ENCODE measurements at places on chromosomes 1 and 21.

DNA sequence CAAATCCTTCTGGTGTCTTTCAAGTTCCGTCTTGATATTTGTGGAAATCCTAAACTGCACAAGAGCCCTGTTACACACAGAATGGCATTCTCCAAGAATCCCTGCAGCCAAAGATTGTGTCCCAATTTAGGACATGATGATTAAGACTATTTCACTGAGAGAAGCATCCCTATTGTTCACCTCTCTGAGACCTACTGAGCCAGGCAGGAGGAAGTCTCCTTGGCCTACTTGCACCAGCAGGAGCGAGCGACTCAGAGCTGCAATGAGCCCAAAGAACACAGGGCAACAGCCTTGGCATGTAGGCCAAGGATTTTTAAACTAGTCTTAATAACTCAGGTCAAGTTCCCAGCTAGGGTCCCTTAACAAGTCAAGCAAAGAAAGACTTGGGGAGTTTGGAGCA is 79.4 kb upstream of the RUNX1 start:
- no peak for DNase-seq

DNA sequence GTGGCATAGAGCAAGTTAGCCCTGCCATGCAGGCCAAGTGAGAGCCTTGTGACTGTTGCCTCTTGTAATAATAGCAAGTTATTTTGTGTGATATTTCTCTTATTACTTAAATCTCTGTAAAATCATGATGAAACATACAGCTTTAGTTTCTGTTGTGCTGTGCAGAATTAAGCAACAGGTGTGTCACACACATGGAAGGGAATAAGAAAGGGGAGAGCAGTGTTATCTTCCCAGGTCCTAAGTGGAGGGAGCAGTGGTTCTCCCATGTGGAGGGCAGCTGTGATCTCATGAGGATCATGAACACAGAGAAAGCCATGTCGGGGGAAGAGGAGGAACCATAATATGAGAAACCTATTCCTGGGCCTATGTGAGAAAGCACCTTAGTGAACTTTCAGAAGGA is 25.2 kb upstream of the SCYL3 start:
- no peak for DNase-seq

DNA sequence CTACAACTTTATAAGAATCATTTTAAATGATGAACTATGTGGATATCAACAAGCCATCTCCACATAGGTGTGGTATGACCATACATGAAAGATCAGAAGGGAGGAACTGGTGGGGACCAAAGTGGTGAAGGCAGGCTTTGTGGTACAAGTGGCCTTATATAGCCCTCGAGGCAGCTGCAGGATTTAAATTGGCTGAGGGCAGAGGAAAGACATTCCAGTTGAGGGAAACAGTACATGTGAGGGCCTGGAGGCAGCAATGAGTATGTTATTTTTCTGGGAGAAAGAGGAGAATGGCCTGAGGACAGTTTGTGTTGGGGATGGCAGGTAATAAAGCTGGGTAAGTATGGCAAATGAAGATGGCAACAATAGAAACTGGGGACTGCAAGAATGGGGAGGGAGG is 17.1 kb downstream of the OSCP1 start:
- DNase-seq = no peak

DNA sequence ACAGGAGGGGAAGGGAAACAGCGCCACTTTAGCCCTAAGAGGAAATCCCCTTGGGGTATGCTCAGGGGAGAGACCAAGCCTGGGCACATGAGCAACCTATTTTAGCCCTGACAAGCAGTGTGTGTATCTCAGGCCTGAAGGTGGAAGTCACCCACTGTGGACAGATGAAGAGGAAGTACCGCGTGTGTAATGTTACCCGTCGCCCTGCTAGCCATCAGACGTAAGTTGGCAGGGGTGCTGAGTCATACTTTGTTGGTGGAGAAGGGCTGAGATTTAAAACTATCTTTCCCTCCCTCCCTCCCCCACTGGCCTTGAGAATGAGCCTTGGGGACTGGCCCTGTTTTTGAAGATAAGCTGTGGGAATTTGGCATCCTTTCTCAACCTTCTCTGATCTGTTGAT is 11.2 kb downstream of the AGO1 start:
- no peak for DNase-seq

DNA sequence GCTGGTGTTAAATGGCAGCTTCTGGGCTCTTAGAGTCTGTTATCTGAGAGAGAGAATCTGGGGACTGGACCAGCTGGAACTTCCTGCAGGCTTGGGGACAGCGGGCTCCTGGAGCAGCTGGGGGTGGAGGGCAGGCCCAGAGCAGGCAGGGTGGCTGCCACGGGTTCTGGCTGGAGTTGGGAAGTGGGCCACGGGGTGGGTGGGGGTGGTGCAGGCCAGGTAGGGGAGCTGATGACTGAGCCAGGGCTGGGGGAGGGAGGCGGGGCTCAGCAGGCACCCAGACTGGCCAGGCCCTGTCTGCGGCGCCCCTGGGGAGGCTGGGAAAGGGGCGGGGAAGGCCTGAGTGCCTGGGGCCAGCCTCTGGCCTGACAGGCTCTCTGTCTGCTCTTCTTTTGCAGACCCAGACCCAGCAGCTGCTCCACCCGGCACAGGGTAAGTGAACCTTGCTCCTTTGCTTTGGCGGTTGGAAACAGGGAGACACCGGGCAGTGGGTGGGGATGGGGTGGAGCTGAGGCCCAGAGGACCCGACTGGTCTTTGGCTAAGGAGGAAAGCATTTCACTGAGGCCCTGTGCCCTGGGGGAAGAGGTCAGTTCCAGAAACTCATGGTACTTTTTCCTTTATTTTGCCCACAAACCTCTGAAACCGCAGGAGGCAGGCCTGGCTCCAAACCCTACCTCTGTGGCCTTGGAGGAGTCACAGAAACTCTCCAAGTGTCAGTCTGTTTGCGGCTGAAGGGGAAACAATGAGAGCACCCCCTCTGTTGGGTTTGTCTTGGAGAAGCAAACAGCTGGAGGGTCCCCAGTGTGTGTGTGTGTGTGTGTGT is 48.8 kb downstream of the ARHGEF10L start:
- no peak for DNase-seq

GRCh38 chr1:12709091-12709491 is 6.8 kb upstream of the AADACL3 start:
- DNase-seq = no peak

DNA sequence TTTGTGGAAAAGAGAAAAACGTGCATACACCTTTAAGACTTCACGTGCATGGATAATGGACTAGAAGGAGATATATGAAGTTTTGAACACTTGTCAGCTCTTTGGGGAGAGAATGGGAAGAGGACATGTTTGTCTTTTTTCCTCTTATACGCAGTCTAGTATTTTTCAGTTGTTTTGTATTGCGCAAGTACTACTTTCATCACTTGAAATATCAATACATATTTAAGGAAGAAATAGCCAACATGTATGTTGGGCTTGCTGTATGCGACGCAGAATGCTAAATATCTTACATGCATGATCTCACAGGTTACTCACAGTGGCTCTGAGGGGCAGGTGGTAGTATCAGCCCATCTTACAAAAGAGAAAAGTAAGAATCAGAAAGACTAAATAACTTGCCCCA is 176.5 kb upstream of the RUNX1 start:
- DNase-seq = no peak

- DNase-seq = no peak
Measured at GRCh38 chr1:218809625-218810024, 364.1 kb upstream of the LYPLAL1 start.

DNA sequence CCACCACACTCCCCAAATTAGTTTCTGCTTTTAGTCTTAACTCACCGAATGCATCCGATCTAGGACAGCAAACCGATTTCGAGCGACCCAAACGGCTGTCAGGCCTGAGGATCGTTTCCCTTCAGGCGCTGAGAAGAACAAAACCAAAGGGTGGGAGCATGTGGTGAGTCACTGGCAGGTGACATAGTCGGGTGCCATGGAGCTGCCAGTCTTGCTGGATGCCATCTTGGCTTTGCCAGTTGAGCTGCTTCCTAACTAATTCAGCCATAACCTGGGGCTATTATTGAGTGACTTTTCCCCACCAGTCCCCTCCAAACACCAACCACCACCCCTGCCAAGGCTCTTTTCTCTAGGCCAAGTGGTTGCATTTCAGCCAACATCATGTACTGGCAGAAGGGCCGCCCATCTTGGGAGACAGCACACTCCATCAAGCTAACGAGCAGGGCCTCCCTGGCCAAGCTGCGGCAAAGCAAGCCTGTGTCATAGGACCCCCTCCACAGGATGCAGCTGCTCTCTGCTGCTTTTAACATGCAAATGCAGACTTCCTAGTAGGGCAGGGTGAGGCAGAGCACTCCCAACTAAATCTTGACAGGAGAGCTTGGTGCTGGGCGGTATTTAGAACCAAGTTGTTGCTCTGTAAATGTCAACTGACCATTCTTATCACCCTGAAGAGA is 22.3 kb upstream of the PEX19 start:
- no peak for DNase-seq

GRCh38 chr1:32813941-32814739 is 3.0 kb downstream of the YARS1 start:
- no peak for DNase-seq

DNA sequence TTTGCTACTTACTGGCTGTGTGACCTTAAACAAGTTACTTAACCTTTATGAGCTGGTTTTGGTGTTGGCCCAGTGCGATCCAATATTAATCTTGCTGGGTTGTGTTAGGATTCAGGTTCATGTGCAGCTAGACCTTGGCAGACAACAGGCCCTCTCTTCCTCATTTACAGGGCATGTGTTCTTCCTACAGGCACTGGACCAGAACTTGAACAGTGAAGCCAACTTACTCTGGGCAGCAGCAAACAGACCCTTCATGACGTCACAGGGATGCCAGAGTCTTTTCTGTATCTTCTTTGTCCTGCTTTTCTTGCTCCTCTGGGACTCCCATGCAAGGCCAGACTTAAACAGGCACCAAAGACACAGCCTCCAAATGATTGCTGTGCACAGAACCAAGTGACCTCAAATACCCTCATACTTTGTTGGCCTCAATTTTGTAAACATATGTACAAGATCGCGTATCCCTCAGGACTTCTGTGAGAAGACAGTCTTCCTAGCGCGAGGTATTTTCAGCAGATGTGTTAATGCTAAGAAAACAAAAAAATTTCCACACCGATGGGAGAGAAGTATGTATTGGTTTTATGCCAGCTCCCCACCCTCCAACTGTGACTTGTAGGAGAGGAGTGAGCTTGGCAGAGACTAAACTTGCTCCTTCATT is 73.7 kb downstream of the URB2 start:
- no peak for DNase-seq
